PC-3 (cell line): ENCODE measurements at places on chromosomes 2 and 18. TPM values are rescaled to one million over a fixed set of nuclear protein-coding genes. Genes with fewer than 3 reads are reported as not detected.

The SDC1 gene
- 358 and 362 TPM in 2 replicates for total RNA-seq

The ST8SIA3 gene
- total RNA-seq = not detected in 2 replicates

The MTCL1 gene
- 33.1 and 58.8 TPM in 2 replicates for total RNA-seq

The LONRF2 gene
- 1.1 and 1.3 TPM in 2 replicates for total RNA-seq

- H3K4me3 ChIP-seq = no peak overlapping the region
- no peaks in the 10 kb centered on the region for H3K27me3 ChIP-seq
- DNase-seq = no peak
- peaks cover 3% of the 10 kb centered on the region for H3K36me3 ChIP-seq
- H3K4me1 ChIP-seq = peaks cover 9% of the 10 kb centered on the region
Measured at GRCh38 chr2:112827604-112828185, 8.9 kb downstream of the IL1B start.

DNA sequence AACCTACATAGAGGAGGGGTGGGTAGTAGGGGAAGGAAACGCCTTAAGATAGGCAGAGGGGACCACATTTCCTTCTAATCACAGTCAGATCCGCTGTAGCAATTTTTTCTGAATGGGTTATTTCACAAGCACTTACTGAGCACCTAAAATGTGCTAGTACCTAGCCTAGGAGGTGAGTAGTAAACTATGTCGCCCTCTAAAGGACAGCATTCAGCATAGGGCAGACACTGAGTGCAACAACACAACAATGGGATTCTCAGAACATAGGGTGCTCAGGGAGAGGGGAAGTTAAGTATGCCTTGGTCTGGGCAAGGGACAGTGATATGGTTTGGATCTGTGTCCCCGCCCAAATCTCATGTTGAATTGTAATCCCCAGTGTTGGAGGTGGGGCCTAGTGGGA, 166.1 kb upstream of the RAB6C start:
- H3K36me3 ChIP-seq = no peaks in the 10 kb centered on the region
- no peaks in the 10 kb centered on the region for H3K4me1 ChIP-seq
- no peak for DNase-seq
- peaks cover 24% of the 10 kb centered on the region for H3K27me3 ChIP-seq
- H3K27ac ChIP-seq = no peak overlapping the region
- no peak overlapping the region for H3K4me3 ChIP-seq

GRCh38 chr2:224938651-224939182, 103.6 kb downstream of the DOCK10 start:
- H3K4me1 ChIP-seq = peaks cover 11% of the 10 kb centered on the region
- H3K36me3 ChIP-seq = no peaks in the 10 kb centered on the region
- no peaks in the 10 kb centered on the region for H3K27me3 ChIP-seq
- no peak overlapping the region for H3K4me3 ChIP-seq

DNA sequence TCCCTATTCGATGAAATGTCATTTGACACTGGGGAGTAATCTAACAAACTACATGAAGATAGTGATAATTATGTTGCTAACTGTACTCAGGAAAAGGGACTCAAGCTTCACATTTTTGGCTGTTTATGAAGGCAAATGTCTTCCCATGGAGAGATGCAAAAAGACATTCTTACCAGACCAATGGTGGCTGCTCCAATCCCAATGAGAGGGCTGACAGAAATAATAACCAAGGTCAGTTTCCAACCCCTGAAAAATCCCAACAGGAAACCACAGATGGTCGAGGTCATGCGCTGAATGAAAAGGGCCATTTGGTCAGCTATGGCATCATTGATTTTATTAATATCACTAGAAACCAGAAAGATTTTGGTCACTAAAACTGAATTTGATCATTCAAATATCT, 37.6 kb downstream of the ABCB11 start:
- H3K27me3 ChIP-seq = no peaks in the 10 kb centered on the region
- peaks cover 12% of the 10 kb centered on the region for H3K4me1 ChIP-seq
- no peak overlapping the region for H3K4me3 ChIP-seq
- H3K36me3 ChIP-seq = no peaks in the 10 kb centered on the region
- no peak overlapping the region for H3K27ac ChIP-seq
- DNase-seq = no peak

GRCh38 chr2:169963786-169964185, 136.5 kb downstream of the UBR3 start:
- H3K4me1 ChIP-seq = no peaks in the 10 kb centered on the region
- no peak for DNase-seq
- no peak overlapping the region for H3K27ac ChIP-seq
- peaks cover 21% of the 10 kb centered on the region for H3K36me3 ChIP-seq

- no peaks in the 10 kb centered on the region for H3K36me3 ChIP-seq
- DNase-seq = no peak
- H3K27ac ChIP-seq = no peak overlapping the region
- no peak overlapping the region for H3K4me3 ChIP-seq
- no peaks in the 10 kb centered on the region for H3K4me1 ChIP-seq
- H3K27me3 ChIP-seq = no peaks in the 10 kb centered on the region
Measured at GRCh38 chr2:67760995-67761394, 301.8 kb downstream of the C1D start.

GRCh38 chr2:42047488-42048298, at the start of gene PKDCC:
Gene PKDCC (plus strand): TSS chr2:42048021. CDS start chr2:42048200, 179 bp downstream.
- peak within 1 kb of the TSS; percentile 62 for H3K4me3 ChIP-seq
- DNase-seq = peak; percentile 65
- H3K4me1 ChIP-seq = peaks cover 6% of the 10 kb centered on the region; the same call in 1 of the 2 replicates
- no peak within 1 kb of the TSS for H3K27ac ChIP-seq
- peaks cover 29% of the 10 kb centered on the region for H3K27me3 ChIP-seq

DNA sequence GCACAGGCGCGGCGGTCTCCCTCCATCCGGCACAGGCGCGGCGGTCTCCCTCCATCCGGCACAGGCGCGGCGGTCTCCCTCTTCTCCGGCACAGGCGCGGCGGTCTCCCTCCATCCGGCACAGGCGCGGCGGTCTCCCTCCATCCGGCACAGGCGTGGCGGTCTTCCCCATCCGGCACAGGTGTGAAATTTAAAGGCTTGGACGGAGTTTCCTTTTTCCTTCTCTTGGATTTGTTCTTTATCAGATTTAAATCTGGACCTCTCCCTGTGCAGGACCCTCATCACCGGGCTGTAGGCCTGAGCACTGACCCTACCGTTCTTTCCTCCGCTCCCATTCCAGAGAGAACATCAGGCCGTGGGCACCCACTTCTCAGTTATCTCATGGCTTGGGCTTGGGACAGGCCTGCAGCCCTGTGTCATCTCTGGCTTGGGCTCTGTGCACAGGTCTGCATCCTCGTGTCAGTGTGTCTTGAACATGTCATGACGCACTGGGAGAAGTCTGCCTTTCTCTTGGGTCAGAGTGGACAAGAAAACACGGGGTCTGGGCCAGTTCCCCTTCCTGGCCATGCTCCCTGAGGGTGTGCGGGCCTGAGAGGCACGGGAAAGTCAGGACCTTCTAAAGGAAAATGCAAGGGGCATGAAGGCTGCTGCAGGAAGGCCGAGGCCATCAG, 53.9 kb upstream of the PXDN start:
- no peak overlapping the region for H3K27ac ChIP-seq
- no peak overlapping the region for H3K4me3 ChIP-seq
- no peaks in the 10 kb centered on the region for H3K4me1 ChIP-seq
- no peak for DNase-seq
- peaks cover 36% of the 10 kb centered on the region for H3K27me3 ChIP-seq
